ENCODE measurements at places on chromosomes 16 and 17.

GRCh38 chr16:50281391-50282009, 15.1 kb downstream of the ADCY7 start:
- DNase-seq: no peak

DNA sequence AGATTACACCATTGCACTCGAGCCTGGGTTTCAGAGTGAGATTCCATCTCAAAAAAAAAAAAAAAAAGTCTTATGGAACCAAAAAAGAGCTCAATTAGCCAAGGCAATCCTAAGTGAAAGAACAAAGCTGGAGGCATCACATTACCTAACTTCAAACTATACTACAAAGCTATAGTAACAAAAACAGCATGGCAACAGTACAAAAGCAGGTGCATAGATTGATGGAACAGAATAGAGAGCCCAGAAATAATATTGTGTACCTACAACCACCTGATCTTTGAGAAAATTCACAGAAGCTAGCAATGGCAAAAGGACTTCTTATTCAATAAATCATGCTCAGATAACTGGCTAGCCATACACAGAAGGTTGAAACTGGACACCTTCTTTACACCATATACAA, 24.7 kb upstream of the CCL2 start:
- DNase-seq: no peak

- DNase-seq: no peak
These were observed 25.7 kb downstream of the ZSWIM7 start for GRCh38 chr17:15973834-15974233.

DNA sequence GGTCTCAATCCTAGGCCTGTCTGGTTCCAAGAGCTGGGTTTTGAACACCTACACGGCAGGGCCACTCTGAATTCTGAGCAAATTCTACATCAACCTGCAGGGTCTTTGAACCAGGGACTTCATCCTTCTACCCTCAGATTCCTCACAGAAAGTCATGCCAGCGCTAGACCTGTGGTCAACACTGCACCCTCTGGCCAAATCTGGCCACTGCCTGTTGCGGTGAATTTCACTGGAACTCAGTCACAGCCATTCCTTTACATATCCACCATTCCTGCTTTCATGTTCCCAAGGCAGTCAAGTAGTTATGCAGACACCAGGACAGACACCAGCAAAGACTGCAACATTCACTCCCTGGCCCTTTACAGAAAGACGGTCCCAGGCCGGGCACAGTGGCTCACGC, 144.6 kb downstream of the C16orf95 start:
- no peak for DNase-seq
